ENCODE measurements at places on chromosomes 7 and 10.

DNA sequence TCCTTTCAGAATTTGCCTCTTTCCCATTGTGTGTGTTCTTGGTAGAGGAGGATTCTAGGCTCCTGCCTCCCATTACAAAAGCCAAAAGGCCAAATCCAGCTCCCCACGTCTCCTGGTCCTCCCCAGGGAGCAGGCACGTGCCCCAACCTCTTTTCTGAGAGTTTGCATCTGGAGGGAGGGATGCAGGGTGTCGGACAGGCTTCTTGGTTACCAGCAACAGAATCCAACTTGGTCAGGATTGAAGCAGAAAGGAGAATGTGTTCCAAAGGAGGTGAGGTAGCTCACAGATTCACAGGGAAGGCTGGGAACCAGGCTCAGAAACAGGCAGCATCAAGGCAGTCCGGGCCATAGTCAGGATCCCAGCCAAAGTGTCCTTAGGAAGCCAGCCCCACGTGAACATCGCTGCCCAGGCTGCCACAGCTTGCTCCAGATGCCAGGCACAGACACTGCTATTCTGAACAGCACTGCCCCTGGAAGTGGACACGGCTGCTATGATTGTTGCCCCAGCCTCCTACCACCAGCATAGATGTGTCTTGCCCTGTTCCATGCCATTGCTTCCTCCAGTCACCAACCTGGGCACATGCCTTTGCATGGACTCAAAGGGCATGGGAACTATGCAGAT lies 264.2 kb upstream of the ZMIZ1 start:
- no peak for DNase-seq

GRCh38 chr7:77918676-77919075 lies 120.1 kb downstream of the PHTF2 start:
- no peak for DNase-seq

DNA sequence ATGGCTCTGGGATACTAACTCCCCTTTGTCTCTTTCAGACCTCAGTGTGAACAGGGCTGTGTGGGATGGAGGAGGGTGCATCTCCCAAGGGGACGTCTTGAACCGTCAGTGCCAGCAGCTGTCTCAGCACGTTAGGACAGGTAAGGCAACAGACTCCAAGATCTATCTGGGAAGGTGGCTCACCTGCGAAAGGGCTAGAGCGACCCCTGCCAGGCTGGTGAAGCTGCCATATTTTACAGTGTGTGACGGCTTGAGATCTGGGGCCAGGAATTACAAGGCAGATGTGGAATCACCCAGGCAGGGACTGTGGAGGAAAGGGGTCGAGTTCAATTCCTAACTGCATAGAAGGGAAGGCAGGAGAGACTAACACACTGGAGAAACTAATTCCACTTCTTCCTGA lies 11.2 kb downstream of the MUC17 start:
- DNase-seq: no peak

DNA sequence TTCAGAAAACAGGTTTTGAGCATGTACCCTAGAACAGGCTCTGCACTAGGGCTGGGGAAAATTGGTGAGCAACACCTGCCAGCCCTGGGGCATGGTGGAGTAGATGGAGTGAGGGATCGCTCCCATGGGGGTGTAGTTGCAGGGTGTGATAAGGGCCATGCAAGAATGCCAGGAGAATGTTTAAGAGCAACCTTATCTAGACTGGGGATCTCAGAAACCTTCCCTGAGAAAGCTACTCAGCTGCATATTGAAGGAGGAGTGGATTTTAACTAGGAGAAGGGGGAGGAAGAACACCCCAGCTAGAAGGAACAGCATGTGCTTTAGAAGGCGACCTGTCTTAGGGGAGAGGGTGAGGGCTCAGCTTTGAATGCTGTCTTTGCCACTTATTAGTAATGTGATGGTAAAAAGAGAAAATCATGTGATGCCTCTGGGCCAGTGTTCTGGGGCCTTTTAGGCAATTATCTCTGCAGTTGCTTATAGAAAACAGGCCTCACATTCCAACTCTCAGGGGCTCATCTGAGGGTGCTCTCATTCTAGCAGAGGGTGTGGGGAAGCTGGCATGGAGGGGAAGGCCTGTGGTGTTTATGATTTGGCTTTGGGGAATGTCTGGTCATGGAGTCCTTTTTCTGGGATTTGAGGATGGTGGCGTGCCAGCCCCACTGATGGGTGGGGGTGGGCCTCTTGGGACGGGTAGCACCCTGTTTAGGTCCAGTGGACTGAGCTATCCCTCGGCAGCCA lies 225.4 kb downstream of the BMPER start:
- no peak for DNase-seq

GRCh38 chr7:83806538-83806937 lies 157.6 kb upstream of the SEMA3E start:
- no peak for DNase-seq

DNA sequence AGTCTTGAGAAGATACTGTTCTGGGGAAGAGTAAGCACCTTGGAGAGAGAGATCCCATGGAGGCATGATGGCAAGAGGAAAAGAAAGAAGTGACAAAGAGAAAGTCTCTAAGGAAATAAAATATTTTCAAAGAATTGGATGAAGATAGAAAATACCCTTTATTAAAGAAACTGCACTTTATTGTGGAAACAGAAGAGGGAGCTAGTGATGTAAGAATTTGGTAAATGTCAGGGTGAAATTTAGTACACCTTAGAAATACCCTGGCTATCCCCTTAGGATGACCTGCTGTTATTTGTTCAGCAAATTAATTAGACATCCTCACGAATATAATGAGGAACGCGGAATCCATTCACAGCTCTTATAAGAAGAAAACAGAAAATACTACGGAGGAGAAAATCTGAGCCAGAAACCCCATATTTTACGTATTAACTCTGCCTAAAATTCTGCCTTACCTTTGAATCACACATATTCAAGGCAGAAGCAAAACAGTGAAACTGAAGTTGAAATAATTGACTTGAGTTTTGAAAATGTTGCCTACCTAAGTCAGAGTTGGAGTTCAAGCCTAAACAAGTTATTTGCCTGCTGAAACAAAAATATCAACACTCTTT lies 90.7 kb downstream of the TFPI2 start:
- DNase-seq: no peak

- no peak for DNase-seq
Measured at GRCh38 chr10:75243426-75243825, 7.7 kb upstream of the COMTD1 start.

DNA sequence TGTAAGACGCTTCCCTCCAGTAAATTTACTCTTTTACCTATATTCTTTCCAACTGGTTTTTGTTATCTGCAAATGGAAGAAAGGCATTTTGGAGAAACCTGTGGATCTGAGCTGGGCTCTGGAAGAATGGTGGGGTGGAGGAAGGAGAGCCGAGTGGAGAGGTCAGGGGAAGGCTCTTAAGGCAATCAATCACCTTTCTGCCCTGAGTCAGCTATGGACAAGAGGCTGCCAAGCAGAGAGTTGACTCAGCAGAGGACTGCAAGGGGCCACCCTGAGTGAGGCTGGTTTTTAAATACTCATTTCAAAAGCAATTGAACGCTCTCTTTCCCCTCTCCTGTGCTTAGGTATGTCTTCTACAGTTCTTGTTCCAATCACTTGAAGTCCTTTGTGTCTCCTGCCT lies 81.8 kb downstream of the SPAG6 start:
- DNase-seq: no peak

DNA sequence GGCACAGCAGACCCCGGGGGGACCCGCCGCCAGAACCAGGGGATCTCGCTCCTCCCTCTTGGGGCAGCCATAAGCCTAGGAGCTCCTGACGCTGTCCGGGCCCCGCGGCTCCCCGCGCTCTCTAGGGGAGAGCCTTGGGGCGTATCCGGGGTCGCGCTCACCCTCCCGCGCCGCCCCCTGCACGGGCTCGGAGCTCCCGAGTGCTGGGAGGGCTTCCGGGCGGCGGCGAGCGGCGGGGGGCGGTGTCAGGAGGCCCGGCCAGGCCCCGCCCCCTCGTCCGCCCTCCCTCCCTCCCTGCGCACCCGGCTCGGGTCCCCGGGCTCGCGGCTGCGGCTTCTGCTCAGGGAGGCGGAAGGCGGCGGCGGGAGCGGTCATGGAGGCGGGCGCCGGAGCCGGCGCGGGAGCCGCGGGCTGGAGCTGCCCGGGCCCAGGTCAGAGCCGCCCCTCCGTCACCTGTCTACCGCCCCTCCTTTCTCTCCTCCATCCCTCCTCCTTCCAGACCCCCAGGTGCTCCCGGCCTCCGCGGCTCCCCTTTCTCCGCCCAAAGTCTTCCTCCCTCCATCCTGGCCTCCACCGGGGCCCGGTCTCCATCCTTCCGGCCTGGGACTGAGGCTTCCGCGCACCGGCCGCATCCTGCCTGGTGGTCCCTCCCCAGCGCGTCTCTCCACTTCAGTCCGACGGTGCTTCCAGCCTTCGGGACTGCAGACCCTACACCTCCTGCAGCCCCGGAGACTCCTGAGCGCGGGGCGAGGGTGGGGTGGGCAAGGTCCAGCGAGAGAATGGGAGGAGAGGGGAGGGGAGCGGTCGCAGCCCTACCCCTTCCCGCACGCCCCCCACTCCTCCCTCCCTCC lies at the start of gene CCDC136:
TSS of gene CCDC136 (plus strand) at position 848 of the 851 bp plus-strand sequence. CDS start 444 bp downstream, outside the sequence.
- peak; percentile 48 for DNase-seq

- no peak for DNase-seq
Measured at GRCh38 chr7:151011097-151011409, 13.2 kb downstream of the ATG9B start.

DNA sequence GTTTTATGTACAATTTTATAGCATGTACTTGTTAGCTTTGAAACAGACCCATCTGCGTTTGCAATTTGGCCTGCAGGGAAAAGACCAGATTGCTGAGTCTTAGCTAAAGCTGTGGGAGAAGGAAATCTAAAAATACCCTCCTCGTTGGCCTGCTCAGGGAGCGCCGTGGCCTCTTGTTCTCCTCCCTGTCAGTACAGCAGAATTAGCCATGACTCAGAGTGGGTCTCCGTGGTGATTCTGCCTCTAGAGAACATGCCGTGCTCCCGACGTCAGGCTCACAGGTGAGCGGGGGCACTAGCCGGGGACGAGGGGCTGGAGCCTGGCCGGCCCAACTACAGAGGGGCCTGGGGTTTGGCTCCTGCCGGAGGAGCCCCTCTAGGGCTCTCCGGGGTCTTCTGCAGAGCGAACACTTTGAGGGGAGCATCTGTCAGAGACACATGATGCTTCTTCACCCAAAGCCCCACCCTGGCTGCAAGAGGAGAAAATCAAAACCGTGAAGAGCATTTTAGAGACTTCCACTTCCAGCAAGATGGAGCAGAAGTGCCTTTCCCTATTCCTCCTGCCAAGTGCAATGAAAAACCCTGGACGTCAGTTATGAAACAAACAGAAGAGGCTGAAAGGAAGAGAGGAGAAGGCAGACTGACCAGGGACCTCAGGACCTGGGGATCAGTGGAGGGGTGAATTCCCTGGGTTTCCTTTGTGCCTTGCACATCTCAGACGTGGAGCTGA lies 98.9 kb downstream of the LHPP start:
- no peak for DNase-seq

DNA sequence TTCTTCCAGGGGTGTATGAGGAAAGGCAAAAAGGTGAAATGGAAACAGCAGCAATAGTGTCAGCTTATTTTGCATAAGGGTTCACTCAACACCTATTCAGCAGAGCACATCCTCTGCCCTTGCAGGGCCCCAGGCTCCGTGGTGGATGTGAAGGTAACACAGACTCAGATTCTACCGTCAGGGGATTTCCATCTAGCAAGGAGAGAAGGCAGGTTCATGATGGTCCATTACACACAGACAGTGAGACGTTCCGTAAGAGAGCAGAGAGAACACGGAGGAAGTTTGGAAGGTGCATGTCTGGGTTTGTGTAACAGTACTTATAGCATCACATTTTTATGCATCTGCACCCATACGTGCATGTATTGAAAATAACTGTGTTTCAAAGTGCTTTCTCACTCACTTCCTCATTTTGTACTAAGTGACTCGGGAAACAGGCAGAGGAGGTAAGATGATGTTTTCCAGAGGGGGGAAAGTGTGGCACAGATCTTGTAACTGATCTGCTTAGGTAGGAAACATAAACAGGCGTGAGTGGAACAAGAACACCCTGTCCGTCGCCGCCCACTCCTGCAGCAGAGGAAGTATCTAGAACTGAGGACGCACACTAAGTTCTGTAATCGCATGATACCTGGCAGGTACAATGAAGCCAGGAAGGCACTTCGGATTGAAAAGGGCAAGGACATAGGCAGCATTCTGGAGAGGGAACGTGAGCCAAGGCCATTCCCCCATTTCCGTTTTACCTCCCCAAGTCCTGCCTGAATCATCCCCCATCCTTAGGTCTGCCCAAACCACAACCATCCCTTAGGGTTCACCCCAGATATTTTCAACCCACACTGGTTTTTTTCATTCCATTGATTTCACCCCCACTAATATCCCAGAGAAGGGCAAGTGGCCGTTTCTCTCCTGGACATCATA lies 1.0 kb upstream of the ENO4 start:
- no peak for DNase-seq

DNA sequence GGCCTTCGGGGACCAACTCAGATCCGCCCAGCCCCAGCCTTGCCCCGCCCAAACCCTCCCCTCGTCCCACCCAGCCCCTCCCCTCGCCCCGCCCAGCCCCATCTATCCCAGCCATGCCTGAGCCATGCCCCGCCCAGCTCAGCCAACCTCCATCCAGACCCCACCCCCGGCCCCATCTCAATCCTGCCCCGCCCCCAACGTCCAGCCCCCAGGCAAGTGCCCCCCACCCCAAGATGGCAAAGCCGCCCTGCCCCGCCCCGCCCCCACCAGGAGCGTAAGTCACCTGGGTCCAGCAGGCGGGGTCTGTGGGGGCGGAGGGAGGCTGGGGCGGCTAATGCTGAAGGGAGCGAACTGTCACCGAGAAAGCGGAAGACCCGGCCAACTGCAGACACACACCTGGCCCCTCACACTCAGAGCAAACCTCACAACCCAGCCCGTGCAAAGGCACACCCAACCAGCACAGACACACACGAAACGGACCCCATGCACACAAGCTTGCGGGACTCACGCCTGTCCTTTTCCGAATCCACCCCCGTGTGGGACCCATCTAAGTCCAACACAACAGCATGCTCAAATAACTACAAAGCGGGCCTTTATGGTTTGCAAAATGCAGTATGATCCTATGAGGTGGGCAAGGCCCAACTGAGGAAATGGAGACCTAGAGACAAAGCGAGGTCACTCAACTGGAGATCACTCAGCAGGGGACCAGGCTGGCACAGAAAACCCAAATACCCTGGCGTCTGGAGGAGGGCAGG lies 11.5 kb upstream of the OGA start:
- DNase-seq: peak; percentile 31

DNA sequence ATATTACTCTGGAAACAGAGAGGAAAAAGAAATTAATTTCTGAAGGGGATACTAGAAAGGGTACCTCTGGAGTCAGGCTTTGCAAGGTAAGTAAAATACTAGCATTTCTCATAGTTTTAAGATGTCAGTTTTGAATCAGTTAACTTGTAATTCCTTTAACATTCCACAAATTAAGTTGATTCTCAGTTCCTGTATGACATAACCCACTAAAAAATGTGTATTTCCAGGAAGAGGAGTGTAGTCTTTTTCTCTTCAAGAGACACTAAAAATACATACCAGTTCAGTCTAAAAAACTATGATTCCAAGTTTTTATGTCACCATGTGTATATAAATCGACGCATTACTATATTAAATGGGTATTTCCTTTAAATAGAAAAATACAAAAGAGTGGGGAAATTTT lies 113.2 kb downstream of the CDK6 start:
- DNase-seq: no peak

- no peak for DNase-seq
Measured at GRCh38 chr10:34861293-34862021, 46.4 kb upstream of the PARD3 start.

GRCh38 chr10:98489561-98490481 lies 43.1 kb upstream of the HPS1 start:
- no peak for DNase-seq

GRCh38 chr10:6953271-6953801 lies 373.3 kb upstream of the PRKCQ start:
- no peak for DNase-seq

All from stimulated activated CD8-positive, alpha-beta memory T cell treated with anti-CD3 and anti-CD28 coated beads, Interleukin-7, amount 100 ng/mL, for 24 hours (primary cell).